Stimulated activated CD4-positive, alpha-beta T cell treated with anti-CD3 and anti-CD28 coated beads, Interleukin-1b, Interleukin-23, amount 100 ng/mL, for 1 hour (primary cell): ENCODE measurements at places on chromosomes 1 and 21.

GRCh38 chr1:67560580-67561255 lies 124.3 kb upstream of the GADD45A start:
- no peak for DNase-seq

DNA sequence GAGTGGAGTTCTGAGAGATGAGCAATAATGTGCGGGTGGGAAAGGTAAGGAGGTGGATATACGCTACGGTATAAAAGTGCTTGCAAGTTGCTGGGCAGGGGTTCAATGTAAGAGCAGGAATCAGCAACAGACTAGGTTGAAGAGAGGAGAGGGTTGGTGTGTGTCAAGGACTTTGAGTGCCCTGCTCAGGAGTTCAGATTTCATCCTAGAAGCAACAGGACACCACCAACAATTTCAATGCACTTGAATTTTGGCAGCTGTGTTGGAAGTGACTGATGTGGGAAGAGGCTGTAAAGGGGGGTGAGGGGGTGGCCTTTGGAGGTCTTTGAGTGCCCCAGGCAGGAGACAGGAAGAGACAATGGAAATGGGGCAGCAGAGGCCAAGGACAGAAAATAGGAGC lies 57.3 kb downstream of the RHOU start:
- DNase-seq, result no peak

DNA sequence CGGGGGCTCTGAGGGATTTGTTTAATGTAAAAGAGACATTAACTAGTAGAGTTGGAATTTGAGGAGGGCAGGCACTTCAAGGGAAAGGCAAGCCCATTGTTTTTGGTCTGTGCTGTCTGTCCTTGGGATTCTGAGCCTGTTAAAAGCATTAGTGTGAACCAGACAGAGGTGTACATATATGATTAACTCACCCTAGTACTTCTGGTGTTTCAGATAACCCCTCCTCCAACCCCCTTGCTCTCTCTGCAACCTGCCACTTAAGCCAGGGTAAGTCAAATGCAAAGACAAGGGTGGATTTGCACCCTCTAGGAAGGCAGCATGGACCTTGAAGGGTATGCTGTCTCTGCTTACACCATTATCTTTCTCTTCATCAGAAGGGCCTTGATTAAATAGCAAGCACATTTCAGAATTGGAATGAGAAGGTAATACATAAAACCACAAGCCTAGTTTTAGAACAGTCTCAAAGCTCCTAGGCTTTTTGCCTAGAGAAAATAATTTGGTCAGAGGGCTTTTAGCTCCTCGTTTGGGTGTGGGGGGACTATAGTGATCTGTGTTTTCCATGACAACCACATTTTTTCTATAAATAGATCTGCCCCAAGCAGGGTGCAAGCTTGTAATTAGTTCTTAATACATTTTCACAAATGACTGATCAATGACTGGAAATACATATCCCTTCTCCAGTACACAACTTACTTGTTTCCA lies 120.7 kb upstream of the SGIP1 start:
- DNase-seq, result no peak

GRCh38 chr1:85611856-85612255 lies 31.3 kb downstream of the CCN1 start:
- no peak for DNase-seq

GRCh38 chr1:90722874-90723589 lies 5.9 kb upstream of the BARHL2 start:
- DNase-seq, result no peak

DNA sequence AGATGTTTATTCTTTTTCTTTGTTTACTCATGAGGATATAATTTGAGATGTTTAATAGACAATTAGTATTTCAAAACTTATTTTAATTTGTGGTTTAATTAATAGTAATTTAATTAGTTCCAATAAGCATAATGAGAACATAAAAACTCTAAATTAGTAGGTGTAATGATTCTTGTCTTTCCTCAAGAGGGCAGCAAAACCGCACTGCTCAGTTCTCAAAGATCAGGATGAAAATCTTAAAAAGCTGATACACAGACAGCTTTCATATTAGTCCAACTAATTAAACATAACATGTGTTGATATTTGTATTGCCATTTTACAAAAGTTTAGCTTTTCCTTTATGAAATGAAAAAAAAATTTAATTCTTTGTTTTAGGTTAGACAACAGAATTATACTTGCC lies 106.7 kb upstream of the C21orf91 start:
- DNase-seq, result no peak

DNA sequence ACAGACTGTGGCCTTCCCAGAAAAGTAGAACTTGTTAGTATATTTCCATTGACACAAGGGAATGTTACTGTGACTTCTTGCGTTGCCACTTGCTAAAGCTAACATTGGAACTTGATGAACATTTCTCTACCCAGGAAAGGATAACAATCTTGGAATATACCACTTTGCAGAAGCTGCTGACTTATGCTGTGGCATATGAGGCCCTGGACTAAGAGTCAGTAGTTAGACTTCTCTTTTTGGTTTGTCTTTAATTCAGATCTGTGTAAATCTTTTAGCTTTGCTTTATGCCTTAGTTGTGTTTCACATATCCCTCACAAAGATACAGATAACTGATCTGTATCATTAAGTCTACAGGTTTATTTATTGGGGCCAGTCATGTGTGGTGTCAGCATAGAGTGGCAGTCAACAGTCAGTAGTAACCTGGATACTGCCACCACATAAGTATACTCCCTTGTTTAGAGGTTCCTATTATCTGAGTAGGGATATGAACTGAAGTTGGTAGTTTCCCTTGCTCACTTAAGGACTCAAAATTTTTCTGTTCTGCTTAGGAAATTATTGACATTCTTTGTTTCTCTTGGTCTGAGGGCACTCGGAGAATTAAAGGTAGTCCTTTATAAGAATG lies 14.7 kb downstream of the RNF2 start:
- no peak for DNase-seq

GRCh38 chr21:35075546-35075945 lies 26.4 kb upstream of the RUNX1 start:
- no peak for DNase-seq

DNA sequence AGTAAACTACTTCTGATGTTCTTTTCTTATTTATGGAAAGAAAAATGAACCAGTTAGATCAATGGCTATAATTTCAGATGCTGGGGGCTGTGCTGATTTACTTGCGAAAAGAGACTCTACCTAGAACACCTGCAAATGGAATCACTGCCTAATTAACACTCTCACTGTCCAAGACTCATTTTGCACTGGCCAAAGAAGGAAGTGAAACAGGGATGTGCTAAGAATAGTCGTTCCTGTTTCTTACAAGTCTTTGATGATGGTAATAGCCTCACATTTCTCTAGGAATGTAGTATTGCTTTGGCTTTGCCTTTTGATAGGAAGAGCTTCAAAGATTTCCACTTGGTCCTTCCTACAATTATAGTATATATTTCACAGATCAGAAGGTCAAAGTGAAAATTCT lies 12.7 kb upstream of the TSNAX start:
- DNase-seq, result no peak

GRCh38 chr1:16258591-16259135 lies 21.7 kb upstream of the CPLANE2 start:
- no peak for DNase-seq

GRCh38 chr1:90716552-90717355 lies at the start of gene BARHL2:
TSS of gene BARHL2 (minus strand) at chr1:90717302. CDS start at chr1:90717195, 107 bp downstream.
- DNase-seq, result no peak

DNA sequence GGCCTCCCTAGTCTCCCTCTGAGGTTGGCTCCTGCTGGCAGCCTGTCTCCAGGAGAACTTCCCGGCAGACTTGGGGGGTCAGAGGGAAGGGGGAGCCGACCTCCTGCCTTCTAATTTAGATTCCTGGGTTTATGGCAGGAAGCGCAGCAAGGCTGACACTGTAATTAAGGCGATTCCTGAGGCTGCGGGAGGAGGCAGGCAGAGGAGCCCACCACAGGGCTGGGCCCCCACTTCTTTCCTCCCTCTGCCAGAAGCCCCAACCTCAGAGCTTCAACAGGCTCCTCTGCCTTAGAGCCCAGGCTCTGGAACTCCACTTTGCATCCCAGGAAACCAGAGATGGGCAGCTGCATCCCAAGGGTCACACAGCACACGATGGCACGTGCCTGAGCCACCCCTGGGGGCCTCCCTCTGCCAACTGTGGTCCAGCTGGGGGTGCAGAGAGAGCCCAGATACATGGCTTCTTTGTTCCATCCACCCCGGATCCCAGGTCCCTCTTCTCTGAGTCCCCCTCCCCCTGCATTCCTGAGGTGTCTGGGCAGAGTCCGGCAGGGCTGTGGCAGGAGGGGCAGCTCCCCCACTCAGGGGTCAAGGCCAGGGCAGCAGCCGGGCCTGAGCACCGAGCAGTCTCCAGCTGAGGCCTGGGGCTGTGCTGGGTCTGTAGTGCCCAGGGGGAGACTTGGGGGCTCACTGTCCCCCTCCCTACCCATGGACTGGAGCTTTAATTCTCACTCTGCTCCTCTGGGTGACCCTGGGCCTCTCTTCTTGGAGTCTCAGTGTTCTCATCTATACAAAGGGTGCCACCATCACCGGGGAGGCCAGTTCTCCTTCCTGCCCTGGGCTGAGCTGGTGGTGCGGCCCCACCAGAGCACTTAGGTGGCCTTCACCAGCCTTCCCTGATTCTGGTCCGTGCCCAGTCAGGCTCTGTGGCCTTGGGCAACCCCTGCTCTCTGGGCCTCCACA lies 39.4 kb upstream of the FAM131C start:
- no peak for DNase-seq

- DNase-seq, result no peak
Observed at GRCh38 chr1:93749894-93750301, 68.3 kb upstream of the BCAR3 start.

GRCh38 chr1:19202396-19202795 lies 7.7 kb downstream of the UBR4 start:
- no peak for DNase-seq

- no peak for DNase-seq
Observed at GRCh38 chr1:153535242-153536011, at the start of gene S100A6. TSS of gene S100A6 (minus strand) at chr1:153535991. CDS start at chr1:153535339, 652 bp downstream.

- no peak for DNase-seq
Observed at GRCh38 chr1:190858140-190858539, 380.5 kb upstream of the BRINP3 start.
